ENCODE measurements at places on chromosomes 6 and 20.

GRCh38 chr20:34720266-34720665 lies 16.1 kb downstream of the TP53INP2 start:
- DNase-seq = peak; percentile 92

DNA sequence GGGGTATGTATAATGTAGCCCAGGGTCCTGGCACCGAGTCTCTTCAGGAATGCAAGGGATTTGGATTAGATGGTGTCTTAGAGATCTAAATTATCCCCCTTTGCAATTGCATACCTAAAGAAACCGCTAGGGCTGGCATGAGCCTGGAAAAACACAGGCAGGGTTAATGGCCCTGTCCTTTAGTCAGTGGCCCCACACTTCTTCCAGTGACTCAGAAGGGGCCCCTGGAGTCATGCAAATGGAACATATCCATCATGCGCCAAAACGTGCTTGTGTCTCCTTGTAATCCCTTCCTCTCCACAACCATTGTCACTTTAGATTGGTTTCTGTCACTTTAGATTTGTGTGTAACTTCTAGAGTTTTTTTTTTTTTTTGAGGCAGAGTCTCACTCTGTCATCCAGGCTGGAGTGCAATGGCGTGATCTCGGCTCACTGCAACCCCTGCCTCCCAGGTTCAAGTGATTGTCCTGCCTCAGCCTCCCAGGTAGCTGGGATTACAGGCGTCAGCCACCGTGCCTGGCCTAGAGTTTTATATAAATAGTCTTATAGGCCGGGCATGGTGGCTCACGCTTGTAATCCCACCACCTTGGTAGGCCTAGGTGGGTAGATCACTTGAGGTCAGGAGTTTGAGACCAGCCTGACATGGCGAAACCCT lies 8.7 kb upstream of the MYBL2 start:
- DNase-seq = peak; percentile 24

- DNase-seq = peak; percentile 20
These were observed 13.9 kb upstream of the IPCEF1 start for GRCh38 chr6:154370545-154370944.

DNA sequence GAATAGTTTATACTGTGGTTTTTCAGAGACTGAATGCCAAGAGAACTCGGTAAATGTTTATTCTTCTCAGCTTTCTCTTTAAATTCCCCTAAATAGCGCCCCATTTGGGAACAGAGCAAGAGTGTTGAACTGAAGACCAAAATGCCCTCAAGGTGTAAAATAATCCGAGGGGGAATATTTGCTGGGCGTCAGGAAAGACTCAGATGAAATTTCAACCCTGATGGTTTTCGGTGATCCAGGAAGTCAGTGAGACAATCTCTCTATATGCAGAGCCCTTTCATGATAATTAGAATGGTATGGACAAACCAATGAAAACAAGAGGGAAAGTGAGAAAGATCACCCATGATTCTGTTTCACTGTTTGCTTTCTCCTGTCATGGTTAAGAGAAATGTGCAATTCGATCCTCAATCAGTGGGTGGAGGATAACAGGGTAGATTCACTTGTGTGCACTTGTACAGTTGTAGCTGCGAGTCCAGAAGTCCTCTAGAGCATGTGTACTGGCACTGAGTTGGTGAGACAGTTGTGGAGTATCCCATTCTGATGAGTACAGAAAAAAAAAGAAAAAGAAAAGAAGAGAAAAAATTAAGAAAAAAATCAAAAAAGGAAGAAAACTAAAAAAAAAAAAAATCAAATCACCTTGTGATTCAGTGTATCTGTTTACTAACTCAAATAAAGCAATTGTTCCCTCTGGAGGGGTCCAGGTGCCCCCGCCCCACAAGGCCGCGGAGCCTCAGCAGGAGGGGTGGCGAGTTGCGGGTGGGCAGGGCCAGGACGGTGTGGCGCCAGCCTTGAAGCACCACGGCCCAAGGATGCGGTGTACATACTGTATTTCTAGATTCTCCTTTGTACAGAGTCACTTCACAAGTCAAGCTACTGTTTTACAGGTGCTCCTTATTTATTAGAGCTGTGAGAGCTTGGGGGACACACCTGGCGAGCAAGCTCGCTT lies 164.9 kb downstream of the SCML4 start:
- no peak for DNase-seq

GRCh38 chr6:40263970-40264369 lies 323.2 kb downstream of the LRFN2 start:
- DNase-seq = no peak

- DNase-seq = no peak
These were observed 316.2 kb upstream of the CDYL start for GRCh38 chr6:4459996-4460395.

DNA sequence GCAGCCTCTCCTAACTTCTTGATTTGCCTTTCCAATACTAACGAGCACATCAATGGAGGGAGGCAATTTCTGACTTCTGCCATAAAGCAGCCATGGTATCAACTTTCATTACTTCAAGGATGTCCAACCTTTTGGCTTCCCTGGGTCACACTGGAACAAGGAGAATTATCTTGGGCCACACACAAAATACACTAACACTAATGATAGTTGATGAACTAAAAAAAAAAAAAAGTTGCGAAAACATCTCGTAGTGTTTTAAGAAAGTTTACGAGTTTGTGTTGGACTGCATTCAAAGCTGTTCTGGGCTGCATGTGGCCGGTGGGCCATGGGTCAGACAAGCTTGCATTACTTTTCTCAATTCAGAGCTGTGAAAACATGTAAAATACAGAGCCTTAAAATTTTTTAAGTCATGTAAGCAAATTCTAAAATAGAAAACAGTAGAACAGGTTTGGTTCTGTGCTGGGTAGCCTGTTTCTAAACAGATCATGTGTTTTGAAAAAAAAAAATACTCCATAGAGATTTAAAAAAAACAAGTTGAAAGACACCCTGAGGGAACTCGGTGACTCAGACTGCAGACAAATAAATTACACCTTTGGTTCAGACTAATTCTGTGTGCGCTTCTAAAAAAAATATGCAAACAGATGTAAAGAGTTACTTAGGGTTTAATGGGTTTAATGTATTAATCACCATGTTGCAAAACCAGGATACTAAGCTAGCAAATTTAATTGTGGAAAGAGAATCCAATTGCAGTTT lies 43.6 kb upstream of the SLC22A23 start:
- no peak for DNase-seq

Data from cerebellar cortex (tissue), 1 donor.